ENCODE measurements at places on chromosomes 7 and 10.

- DNase-seq, result no peak
Measured at GRCh38 chr10:113859261-113859660, 4.8 kb downstream of the NHLRC2 start.

DNA sequence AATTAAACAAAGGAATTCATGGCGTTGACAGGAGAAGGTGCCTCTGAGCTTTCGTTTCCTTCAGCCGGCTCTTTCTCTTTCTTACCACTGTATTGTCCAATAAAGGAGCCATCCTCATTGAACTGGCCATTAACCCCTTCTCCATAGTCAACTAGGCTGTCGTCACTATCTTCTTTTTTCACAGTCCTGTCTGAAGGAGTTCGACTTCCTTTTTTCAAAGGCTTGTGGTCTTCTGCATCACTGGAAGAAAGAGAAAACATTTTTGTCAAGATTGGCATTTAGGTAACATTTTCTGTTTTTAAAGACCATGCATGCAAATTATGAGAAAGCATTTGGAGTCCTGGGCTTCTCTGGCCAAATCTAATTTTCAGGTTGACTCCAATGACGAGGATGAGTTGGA lies 19.7 kb upstream of the LAMB4 start:
- DNase-seq, result no peak

DNA sequence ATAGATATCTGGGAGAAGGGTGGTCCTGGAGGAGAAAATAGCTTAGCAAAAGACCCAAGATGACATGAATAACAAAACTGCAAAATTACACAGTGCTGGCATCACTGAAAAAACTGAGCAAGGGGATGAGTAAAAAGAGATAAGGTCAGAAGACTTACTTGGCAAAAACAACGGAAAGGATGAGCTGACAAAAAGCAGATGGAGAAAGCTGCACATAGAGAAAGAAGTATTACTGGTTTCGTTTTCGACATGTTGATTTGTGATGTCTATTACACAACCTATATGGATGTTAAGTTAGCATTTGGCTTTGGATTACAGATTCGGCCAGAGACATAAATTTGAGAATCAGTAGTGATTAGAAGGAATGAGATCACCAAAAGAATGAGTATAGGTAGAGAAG lies 132.1 kb downstream of the MACC1 start:
- DNase-seq, result no peak

DNA sequence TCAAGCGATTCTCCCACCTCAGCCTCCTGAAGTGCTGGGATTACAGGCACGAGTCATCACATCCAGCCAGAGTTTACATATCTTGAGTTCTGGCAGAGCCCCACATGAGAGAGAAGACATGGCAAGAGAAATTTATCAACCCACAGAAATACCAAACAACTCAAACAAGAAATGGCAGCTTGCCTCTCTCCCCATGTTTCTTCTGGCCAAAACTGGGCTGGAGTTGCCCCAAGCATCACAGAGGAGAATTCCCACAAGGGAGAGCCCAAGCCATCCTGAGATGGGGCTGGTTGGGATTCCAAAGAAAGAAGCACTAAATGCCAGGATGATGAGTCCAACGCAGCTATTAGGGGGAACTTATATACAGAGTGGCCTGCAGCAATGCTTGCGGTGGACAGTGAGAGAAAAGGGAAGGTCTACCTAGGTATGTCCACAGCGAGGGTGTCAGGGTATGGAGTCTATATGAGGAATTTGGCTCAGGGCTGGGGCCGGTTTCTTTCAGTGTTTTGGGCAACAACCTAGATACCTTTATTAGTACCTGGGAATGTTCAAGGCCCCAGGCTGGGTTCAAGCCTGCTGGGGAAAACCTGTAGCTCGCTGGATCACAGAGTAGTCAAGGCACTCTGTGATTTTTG lies 14.5 kb upstream of the PAX4 start:
- DNase-seq, result no peak

- no peak for DNase-seq
Measured at GRCh38 chr10:101611096-101611905, 23.2 kb downstream of the DPCD start.

DNA sequence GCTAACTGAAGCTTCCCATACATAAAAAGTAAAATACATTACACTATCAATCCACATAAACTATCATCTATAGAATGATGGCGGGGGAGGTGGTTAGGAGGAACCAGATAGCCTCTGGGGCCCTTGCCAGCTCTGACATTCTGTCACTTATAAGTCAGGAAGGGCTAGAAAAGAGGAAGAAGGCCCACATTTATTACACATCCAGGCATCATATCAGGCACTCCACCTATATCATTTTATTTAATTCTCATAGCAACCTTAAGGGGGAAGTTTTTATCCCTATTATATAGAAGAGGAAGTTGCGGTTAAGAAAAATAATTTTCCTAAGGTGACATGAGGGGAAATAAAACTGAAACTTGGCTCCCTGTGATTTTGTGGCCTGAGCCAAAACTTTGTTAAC lies 29.9 kb downstream of the HEPACAM2 start:
- no peak for DNase-seq
